ENCODE measurements at places on chromosomes 3 and 15.

- no peak for DNase-seq
These were observed 44.8 kb downstream of the PDE8A start for GRCh38 chr15:85026304-85027032.

DNA sequence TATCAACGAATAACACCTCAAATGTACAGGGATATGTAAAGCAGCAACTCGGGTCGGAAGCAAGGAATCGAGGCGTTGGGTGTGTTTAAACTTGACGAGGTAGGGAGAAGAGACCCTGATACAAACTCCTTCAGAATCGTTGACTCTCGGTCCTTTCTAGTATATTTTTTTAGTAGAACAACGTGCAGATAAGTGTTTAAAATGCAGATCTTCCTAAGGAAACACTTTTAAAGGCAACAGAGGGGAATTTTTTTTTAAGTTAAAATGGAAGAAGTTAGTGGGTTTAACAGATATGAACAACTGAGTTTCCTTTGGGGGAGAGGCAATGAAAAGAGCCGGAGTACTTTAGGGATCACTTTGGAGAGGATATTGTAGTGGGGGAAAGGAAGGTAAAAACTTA is 1.1 kb upstream of the KPNA4 start:
- peak; percentile 9 for DNase-seq

GRCh38 chr3:82773207-82773606 is 1011.8 kb upstream of the GBE1 start:
- no peak for DNase-seq

DNA sequence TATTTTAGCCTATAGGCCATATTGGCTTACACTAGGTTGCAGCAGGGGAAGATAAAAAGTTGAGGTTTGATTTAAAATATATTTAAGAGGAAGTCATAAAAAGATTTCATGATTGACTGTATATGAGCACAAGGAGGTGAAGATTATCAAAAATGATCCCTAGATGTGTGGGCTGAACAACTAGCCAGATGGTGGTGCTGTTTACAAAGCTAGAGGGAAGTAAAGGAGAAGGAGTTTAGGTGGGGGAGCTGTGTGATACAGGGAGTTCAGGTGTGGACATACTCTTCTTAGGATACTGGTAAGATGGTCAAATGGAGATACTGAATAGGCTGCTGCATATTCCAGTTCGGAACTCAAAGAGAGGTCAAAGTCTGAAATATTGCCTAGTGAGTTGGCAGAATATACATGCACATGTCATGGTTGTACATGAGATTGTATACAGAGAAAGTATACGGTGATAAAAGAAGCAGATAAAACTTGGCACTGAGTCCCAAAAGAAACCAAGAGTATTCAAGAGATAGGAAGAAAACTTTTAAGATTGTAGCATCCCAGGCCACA is 727.8 kb downstream of the NLGN1 start:
- DNase-seq: no peak

GRCh38 chr15:31202953-31203352 is 101.4 kb upstream of the TRPM1 start:
- DNase-seq: no peak

DNA sequence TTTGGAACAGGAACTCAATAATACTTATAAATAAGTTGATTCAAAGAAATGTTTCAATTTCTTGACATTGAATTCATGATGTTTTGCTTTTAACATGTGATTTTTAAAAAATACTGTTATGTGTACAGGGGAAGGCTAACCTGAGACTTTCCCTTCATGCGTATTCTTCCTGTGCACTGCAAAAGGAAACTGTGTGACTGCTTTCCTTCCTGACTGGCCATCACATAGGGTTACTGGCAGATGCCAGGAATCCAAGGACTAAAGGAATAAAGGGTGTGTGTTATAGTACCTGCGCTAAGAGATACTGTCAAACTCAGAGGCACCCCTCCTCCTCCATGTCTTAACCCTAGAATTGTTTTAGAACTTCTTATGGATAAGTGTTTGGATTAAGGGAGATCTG is 236.0 kb downstream of the UBE2E2 start:
- DNase-seq: no peak

- DNase-seq: no peak
These were observed 43.5 kb downstream of the CHD2 start for GRCh38 chr15:92943581-92943980.

DNA sequence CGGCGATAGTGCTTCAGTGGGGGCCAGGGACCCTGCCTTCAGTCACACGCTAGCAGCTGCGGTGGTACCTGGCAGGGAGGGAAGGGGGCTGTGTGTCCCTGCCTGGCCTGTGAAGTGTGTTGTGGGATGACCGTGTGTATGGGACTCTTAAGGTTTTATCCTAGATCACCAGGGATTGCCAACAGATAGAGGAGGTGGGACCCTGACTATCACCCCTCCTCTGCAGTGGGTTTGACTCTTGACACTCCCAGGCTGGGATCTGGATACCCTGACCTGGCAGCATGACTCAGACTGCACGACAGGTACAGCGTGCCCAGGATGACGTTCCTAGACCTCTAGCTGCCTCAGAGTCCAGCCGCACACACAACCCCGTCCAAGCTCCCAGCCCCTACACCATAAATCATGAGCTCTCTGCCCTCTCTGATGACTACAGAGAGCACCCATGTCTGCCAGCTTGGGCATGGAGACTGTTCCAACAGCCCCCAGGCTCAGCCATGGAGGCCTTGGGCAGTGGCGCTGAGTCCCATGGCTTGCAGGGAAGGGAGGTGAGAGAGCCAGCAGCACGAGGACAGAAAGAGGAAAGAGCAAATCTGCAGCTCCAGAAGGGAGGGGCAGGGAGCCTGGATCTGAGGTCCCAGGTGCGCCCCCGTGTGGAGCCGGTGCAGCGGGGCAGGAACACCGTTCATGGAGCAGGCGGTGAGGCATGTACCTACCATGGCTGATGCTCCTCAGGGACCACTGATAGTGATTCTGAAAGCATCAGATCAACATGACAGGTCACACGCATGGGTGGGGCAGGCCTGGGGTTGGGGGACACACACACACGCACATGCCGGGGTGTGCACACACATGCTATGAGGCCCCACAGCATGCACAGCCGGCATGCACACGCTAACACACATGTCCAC is 71.0 kb downstream of the ADAMTS7 start:
- DNase-seq: no peak

DNA sequence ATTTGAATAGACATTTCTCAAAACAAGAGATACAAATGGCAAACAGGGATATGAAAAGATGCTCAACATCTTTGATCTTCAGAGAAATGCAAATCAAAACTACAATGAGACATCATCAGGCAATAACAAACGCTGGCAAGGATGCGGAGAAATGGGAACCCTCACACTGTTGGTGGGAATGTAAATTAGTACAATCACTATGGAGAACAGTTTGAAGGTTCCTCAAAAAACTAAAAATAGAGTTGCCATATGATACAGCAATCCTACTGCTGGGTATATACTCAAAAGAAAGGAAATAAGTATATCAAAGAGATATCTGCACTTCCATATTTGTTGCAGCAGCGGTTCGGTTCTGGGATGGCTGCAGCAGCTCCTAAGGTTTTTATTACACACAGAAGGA is 16.8 kb upstream of the LARS2 start:
- DNase-seq: no peak

DNA sequence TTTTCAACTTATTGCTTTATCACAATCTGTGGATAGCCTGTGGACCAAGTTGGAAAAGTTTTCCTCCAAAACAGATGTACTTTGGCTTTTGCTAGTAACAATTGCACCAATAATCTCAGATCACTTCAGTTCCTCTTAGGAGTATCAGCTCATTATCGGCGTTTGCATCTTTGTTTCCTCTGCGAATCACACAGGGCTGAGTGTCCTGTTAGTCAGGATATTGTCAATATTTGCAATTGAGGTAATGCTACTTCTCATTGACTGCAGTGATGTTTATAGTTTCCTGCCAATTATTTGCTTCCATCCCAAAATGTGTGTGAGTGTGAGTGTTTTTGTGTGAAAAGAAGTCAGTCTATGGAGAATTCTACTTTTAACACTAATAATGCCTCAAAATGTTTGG is 545.0 kb downstream of the SI start:
- no peak for DNase-seq

DNA sequence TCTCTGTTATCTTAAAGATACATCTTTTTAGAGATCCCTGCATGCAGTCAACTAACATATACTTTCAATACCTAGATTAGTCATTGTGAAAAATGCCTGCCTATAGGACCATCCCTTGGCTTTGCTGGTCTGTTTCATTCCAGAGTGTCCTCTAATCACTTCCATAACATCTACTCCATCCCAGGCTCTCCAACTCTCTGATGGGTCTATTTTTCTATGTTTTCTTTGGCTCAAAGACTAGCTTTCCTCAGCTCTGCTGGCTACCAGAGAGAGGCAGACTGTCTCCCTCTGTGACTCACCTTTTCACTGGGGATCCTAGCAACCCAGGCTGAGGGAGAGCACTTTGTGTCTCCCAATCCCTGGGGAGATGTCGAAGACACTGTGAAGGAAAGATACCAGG is 547.7 kb upstream of the MCTP2 start:
- no peak for DNase-seq

DNA sequence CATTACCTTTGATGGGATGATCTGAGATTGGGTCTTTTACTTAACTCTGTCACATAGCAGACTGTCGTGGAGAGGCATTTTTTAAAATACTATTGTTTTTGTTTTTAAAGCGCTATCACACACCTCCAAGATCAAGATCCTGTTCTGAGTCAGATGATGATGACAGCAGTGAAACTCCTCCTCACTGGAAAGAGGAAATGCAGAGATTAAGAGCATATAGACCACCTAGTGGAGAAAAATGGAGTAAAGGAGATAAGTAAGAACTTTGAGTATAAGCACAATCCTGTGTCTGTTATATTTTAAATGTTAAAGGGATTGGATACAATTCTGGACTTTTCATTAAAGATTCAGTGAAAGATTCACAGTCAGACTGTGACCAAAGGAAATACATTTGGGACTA is 18.4 kb upstream of the ZBTB47 start:
- DNase-seq: no peak

GRCh38 chr15:86106306-86106705 is 26.6 kb downstream of the AGBL1 start:
- DNase-seq: no peak

DNA sequence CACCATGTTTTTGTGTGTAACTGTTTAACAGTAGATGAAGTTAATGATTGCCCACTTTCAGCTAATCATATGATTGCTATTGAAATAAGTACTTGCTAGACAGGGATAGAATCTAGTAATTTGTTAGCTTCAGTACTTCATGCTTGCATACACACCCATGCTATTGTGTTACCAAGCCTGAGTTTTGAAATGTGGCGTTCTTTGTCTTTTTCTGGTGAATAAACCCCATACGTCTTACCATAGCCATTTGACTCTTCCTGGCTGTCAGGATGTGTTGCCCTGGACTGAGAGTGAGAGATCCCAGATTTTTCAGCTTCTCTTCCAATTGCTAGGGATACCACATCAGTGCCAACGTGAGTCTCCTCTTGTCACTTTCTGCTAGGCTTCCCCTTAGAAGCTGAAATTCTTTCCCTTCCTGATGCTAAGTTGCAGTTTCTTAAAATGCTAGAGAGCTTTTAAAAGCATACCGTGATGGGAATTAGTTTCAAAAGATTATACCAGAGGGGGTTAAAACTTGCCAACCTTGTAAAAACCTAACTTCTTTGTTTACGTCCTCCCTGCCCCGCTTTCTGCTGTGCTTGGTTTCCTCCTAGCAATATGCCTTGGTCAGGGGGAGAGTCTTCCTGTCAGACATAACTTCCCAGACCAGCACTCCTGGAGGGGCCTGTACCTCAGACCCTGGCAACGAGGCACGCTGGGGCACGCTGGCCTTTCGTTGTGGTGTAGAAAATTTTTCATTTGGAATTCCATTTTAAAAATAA is 62.9 kb upstream of the ULK4 start:
- no peak for DNase-seq

DNA sequence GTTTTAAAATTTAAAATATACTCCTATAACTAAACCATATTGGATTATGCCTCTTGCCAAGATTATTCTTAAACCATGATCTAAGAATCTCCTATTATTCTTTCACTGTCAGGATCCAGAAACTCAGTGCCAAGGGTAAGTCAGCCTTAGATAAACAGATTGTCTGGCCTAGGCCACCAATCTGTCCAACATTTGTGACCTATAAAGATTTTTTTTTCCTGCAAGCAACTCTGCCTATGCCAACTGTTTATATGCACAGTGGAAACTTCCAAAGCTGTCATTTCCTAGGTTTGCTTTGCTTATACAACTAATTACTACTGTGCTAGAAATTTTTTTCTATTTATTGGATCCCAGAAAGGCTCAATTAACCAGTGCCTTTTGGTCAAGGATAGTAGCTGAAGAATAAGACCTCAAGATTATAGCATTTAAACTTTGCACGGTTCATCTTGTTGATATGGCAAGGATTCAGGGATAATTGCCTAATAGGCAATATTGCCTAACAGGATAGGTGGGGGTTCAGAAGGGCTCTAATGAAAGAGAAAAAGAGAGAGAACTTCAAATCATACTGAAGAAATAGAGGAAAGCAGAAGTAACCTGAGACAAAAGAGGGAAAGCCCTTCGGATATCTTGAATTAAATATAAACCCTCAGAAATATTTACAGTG is 22.8 kb downstream of the GAP43 start:
- no peak for DNase-seq

DNA sequence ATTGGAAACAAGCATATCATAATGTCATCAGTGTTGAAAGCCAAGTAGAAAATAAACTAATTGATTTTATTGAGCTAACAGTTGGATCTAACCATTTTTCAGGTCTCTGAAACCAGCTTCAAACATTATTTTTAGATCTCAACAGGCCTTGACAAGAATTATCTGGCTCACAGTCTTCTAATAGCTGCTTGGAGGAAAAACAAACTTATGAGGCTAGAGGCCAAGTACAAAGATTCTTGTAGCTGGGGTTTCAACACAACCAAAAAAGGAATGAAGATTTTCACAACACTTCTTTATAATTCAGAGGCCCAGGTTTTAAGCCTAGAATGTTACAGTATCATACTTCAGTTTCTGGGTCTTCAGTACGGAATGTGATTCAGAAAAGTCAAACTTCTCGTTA is 3.7 kb downstream of the SETMAR start:
- no peak for DNase-seq

DNA sequence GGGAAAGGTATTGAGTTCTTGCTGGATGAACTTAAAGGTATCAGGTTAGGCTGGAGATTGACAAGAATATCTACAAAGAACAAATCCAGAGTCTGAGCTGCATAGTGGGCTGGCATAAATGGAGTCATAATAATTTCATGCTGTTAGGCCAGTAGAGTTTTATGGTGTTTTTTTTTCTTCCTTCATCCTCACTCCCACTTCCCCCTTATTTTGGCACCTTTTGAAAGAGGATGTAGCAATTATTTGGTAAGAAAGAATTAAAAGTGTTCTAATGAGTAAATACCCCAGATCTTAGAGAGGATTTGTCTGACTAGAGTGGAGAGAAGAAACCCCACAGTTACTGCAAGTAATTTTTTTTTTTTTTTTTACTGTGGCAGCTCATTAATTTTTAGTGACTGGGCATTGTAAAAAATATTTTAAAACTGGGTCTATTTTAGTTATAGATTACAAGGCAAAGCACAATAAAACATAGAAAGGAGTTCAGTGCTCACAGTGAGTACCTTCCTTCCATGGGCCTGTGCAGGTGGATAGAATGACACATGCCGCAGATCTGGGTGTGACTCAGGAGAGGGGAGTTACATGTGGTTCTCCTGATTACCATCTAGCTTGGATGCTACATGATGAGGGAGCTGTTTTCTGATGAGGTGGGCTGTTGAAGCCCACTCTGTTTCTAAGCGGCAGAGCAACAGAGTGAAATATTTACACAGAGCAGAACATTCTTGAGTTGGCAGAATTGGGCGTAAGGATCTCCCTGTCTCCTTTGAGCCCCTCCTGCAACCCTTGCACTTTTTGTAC is 5.3 kb downstream of the EDEM1 start:
- no peak for DNase-seq

Data from putamen (tissue), 1 donor.